Osteocyte (in vitro differentiated cells): ENCODE measurements at places on chromosomes 11 and 22. TPM values are rescaled to one million over a fixed set of nuclear protein-coding genes. Genes with fewer than 3 reads are reported as not detected.

Gene DGAT2
- total RNA-seq, result 0.13 TPM in 1 of 2 replicates, not detected in the other

Gene CABP2
- not detected in 2 replicates for total RNA-seq

Gene OR10AG1
- total RNA-seq, result not detected in 2 replicates

Gene C11orf87
- total RNA-seq, result 8.6 and 9.0 TPM in 2 replicates

Gene CDKN1C
- 18.1 and 19.2 TPM in 2 replicates for total RNA-seq

Gene UBQLNL
- 0.32 and 0.39 TPM in 2 replicates for total RNA-seq

Gene LZTR1
- total RNA-seq, result 89.4 and 91.5 TPM in 2 replicates

Gene AGBL2
- 0.34 and 0.75 TPM in 2 replicates for total RNA-seq

Gene TOMM22
- 60.7 and 61.0 TPM in 2 replicates for total RNA-seq

Gene SAA2
- total RNA-seq, result not detected in 2 replicates

DNA sequence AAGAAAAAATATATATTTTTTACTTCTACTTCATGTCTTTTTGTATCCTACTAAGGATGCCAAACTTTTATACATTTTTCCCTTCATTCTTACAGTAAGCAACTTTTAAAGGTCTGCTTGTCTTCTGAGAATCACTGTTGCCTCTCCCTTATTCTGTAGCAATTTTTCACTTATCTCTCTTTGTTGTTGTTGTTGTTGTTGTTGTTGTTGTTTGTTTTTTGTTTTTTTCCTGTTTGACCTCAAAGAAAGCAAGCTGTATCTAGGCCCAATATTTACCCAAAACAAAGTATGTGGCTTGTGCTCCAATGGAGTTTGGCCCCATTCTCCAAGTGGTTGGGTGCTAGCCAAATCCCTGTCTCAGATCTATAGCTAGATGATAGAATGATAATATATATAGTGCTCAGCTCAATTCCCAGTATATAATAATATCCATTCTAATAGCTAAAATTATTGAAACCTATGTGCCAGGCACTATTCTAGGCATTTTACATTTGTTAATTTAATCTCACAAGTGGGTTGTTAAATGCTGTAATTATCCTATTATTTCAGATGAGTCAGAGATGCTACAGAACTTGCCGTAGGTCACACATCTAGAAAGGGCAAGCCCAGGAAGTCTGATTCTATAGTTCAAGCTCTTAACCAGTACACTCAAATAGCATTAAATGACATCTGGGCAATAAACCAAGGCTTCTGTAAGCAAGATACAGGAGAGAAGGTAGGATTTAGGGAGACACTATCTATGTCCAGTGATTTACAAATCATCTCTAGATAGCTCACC is 205.1 kb upstream of the PITPNB start:
- DNase-seq, result no peak

DNA sequence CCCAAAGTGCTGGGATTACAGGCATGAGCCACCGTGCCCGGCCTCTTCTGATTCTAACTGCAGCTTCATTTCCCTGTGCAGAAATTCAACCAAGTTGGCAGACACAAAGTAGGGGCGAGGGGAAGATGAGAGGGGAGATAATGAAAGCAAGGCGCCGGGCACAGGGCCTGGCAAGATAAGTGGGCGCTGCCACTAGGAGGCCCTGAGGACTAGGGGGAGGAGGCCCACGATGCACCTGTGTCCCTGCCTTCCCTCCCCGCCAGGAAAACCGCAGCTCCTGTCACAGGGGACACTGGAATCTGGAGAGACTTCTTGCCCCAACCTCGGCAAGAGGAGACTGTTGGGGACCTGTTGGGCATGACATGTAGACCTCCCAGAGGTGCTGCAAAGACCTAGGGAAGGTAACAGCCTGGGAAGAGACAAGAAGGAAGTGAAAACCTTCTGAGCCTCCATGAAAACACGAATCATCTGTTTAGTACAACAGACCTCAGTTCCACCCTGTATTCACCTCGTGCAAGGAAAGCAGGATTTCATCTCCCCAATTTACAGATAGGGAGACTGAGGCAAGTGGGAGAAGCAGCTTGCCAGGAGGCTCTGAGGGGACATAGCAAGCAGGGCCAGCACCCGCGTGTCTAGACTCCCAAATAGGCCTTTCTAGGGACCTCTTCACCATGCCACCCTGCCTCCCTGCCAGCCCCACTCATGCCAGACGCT is 3.1 kb upstream of the LGALS1 start:
- no peak for DNase-seq

DNA sequence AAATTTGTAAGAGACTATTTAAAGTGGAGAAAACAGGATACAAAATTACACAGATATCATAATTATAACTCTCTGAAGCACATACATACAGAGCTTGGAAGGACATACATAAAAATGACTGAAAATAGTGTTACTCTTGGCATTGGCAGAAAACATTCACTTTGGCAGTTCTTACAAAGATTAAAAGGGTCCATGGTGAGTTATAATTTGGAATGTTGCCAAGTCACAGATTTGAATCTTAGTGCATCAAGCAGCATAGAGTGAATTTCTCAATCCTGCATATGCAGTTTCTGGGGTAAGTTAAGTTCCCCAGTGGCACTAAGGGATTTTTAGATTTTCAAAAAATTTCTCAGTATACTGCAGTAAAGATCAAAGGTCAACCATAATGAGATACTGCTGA is 115.9 kb downstream of the CCDC81 start:
- no peak for DNase-seq

GRCh38 chr11:2528301-2529050 is 83.7 kb downstream of the KCNQ1 start:
- no peak for DNase-seq

- DNase-seq, result no peak
Observed at GRCh38 chr11:9091044-9091922, at the start of gene SCUBE2. Gene SCUBE2, minus strand, starts transcription at chr11:9091599. Its CDS starts 71 bp downstream, at chr11:9091528.

DNA sequence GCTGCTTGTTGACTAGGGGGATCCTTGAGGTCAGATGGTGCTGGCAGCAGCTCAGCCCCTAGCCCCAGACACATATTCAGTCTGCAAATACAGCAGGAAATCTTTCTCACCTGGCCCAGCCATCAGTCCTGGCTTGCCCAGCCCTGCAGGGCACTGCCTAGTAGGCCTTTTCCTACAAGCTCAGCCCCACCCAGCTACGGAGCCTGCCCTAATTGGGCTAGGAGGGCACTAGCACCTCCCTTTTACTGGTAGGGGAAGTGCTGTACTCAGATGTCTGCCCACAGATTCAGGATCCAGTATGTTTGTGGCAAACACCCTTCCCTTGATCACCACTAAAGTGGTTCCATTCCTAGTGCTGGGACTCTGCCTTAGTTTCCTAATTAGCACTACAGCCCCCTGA is 257.1 kb upstream of the CADM1 start:
- no peak for DNase-seq

GRCh38 chr11:128374026-128374425 is 213.3 kb downstream of the ETS1 start:
- no peak for DNase-seq

DNA sequence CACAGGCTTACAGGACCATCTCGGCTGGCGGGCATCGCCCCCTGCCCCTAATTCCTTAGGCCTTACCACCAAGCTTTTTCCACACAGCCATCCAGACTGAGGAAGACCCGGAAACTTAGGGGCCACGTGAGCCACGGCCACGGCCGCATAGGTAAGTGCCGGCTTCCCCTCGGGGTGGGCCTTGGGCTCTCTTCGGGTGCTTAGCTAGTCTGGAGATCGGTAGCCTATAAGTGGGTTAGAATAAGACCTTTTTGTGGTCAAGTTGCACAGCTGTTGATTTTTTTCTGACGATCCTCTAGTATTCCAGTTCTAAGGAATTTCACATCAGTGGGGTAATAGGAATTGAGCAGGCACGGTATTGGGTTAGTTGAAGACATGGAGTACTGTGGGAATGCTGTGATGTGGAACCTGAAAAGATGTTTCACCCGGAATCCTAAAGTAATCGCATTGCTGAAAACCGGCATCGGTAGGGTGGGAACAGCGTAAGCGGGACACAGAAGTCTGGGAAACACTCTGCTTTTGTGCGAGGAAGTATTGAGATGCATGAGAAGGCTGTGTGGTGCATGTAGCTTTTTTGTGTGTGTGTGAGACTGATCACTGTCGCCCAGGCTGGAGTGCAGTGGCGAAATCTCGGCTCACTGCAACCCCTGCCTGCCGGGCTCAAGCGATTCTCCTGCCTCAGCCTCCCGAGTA is 669 bp downstream of the RPL27A start:
- no peak for DNase-seq

DNA sequence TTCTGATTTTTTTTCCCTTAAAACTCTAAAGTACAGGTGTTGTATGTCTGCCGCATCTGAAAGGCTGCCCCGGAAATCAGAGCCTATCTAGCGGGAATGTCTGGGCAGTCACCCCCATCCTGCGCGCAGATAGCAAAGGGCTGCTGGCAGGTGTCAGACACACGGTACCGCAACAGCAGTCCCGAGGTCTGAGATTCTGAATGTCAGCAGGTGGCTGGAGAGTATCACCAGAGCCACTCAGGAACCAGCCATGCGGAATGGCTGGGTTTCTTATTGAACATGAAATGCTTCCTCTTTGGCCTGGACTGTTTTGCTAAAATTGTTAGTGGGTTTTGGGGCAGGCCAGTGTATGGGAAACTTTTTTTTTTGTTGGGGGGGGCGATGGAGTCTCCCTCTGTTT is 53.3 kb downstream of the CERK start:
- no peak for DNase-seq

- peak; percentile 91 for DNase-seq
Observed at GRCh38 chr11:38460896-38461295, 1862.9 kb upstream of the RAG2 start.

DNA sequence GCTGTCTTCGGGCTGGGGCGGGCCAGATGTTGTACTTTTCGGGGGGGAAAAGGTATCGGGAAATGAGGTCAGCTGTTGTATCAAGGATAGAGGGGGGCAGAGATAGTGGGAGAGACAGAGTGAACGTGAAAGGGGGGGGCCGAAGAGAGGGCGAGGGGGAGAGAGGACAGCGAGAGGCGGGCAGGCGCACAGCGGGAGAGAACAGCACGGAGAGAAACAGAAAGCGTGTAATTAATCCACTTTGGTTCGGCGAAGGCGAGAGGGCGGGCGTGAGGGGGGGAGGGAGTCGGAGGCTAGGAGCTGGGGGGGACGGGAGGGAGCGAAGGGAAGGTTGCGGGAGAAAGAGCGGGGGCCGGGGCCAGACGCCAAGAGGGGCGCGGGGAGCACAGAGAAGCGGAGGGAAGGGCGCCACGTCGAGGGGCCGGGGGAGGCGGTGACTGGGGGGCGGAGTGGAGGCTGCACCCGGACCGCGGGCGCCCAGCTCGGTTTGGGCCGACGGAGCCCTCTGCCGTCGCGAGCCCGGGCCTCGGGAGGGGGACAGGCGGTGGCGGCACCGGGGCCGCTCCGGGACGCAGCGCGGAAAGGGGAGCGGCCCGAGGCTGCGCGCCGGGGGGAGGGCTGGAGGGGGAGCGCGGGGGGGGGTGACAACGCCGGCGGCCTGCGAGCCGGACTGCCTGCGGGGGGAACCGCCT is 612 bp downstream of the IGF2 start:
- no peak for DNase-seq

DNA sequence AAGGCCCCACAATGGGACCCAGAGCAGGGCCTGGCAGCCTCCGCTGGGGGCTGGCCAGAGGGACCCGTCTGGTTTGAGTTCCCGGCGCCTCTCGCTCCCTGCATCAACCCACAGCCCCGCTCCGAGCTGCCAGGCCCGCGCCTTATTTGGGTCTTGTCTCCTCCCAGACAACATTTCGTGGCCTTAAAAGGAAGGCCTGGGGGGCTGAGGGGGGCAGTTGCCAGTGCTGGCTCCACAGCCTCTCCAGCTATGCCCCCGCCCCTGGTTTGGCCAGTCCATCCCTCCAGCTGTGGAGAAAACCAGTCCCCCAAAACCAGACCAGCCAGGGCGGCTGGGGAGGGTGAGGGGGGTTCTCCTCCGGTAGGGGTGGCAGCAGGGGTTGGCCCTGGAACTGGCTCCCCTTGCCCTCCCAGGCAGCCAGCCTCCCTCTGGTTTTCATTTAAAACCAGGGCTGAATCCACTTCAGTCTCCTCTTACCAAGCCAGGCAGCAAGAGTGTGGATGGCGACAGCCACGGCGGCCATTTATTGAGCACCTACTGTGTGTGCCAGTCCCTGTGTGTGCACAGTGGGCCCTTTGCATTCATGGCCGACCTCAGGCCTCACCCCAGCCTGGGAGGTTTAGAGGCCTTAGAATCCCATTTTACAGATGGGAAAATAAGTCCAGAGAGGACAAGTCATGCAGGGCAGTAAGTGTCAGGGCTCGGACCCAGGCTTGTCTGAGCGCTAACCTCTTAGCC is 18.6 kb downstream of the EMID1 start:
- DNase-seq, result no peak

DNA sequence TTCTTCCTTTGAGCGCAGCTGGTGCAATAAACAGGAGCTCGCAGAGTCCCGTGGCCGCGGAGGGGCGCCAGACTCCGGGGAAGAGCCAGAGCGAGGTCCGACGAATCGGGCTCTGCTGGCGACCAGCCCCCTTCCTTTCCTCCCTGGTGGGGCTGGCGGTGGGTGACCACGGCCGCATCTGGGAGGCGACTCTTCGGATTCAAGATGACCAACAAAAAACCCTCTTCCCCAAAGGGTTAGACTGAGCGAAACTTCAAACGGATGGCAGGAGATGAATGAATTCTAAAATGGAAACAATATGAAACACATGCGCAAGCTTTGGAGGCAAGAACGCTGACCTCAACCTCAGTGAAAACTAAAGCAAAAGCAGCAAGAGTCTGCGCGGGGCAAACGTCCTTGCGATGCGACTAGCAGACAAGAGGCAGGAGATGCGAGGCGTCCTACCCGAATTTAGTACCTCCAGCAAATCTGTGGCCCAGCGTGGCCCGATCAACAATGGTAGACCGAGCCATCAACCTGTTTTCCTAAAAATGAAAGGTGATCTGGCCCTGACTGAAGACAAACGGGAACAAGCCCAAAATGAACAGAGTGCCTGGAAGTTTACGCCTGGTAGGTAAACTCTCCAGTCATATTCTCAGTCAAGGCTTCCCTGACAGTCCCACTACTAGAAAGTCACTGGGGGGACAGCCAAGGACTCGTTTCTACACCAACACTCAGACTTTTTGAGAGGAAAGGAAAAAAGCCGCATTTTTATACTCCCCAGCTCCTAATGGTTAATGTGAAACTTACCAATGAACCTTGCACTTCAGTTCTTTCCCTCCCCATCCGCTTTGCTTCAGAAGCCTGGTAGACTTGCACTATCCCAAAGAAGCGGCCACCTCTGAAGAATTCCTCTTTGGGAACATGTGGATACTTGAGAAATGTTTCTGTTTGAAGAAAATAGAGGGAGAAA is 11.6 kb downstream of the MMP3 start:
- DNase-seq, result no peak

- no peak for DNase-seq
Observed at GRCh38 chr22:27866135-27867084, 52.6 kb downstream of the PITPNB start.

DNA sequence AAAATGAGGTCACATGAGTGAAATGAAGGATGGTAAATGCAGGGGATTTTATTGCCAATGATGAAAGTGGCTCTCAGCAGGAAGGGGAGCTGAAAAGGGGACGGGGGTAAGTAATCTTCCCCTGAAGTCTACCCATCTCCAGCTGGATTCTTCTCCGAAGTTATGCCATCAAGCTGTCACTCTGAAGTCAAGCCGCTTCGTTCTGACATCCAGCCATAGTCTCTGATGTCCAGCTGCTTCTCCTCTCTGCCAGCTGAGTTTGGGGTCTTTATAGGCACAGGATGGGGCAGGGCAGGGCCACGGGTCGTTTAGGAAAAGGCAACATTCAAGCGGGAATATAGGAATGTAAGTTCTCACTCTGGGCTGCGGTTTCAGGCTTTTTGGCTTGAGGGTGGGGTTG is 181.9 kb upstream of the ANO3 start:
- DNase-seq, result no peak
